Activated T-helper 1 cell treated with anti-CD3 and anti-CD28 coated beads, Interleukin-12 subunit alpha, Interleukin-12 subunit beta, Interleukin-2, Interleukin-4 antibody, amounts not matched to agents 30 ng/mL and 10 ng/mL and 1 ng/mL, durations not matched to agents 14 hours and 24 hours and 36 hours (primary cell): ENCODE measurements at places on chromosomes 6 and 20. TPM values are rescaled to one million over a fixed set of nuclear protein-coding genes. Genes with fewer than 3 reads are reported as not detected.
A peak's percentile ranks its signal among the peaks of the same experiment; 100 is the strongest.

Gene NEU1
- total RNA-seq = 22.1 and 24.3 TPM in 2 replicates

Gene CYP21A2
- 0.34 and 0.36 TPM in 2 replicates for total RNA-seq

GRCh38 chr6:95203153-95203754 lies 374.1 kb upstream of the MANEA start:
- no peak overlapping the region for H3K4me3 ChIP-seq
- no peak overlapping the region for H3K27ac ChIP-seq
- no peaks in the 10 kb centered on the region for H3K4me1 ChIP-seq

DNA sequence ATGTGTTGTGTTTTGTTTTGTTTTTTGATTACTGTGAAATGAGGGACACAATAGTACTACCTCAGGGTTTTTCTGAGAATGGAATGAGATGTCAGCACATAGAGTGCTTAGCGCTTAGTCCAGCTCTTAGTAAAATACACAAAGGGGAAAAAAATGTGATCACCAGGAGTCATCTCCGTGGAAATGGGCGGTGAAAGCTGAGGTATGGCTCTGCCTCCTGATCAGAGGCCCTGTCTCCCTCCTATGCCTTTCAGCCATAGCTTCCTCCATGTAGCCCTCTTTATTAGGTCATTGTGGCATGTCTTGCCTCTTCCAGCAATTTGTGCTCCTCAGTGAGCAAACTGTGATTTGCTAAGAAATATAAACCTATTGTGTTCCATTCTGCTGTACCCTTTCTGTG lies 13.0 kb downstream of the PSMF1 start:
- DNase-seq = no peak
- peak overlapping the region; percentile 19 for H3K27ac ChIP-seq
- H3K4me3 ChIP-seq = no peak overlapping the region
- H3K36me3 ChIP-seq = peaks cover 76% of the 10 kb centered on the region
- peaks cover 30% of the 10 kb centered on the region for H3K4me1 ChIP-seq
- no peaks in the 10 kb centered on the region for H3K27me3 ChIP-seq

- H3K4me1 ChIP-seq = peaks cover 16% of the 10 kb centered on the region
- H3K36me3 ChIP-seq = peaks cover 1% of the 10 kb centered on the region
- peaks cover 42% of the 10 kb centered on the region for H3K27me3 ChIP-seq
- DNase-seq = peak; percentile 74
- H3K27ac ChIP-seq = peak overlapping the region; percentile 52
- peak overlapping the region; percentile 81 for H3K4me3 ChIP-seq
These were observed 1.6 kb downstream of the MARCKS start for GRCh38 chr6:113858480-113859348.

- H3K4me3 ChIP-seq = no peak overlapping the region
- H3K36me3 ChIP-seq = peaks cover 1% of the 10 kb centered on the region
- no peak for DNase-seq
- H3K4me1 ChIP-seq = peaks cover 1% of the 10 kb centered on the region
- H3K27me3 ChIP-seq = peaks cover 9% of the 10 kb centered on the region
- H3K27ac ChIP-seq = no peak overlapping the region
These were observed 13.8 kb upstream of the BCAS1 start for GRCh38 chr20:54084193-54084592.

- H3K4me3 ChIP-seq = no peak overlapping the region
- no peaks in the 10 kb centered on the region for H3K4me1 ChIP-seq
- DNase-seq = no peak
These were observed 127.9 kb upstream of the ADGRF1 start for GRCh38 chr6:47169785-47170616.

DNA sequence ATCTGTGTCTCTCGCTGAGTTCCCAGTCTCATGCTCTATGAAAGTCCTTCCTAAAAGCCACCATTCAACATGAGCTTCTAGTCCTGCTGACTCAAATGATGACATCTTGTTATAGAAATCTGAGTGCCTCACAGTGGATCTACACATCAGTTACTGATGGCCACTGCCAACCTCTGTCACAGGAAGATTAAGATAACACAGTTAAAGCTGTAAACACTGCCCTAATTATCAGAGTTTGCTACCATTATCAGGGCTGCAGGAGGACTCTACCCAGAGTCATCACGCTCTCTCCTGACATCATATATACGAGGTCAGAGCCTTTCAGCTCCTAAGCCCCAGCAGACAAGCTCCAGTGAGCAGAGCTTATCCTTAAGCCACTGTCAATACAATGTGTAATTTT lies 63.2 kb downstream of the HIVEP2 start:
- H3K36me3 ChIP-seq = peaks cover 43% of the 10 kb centered on the region
- H3K27me3 ChIP-seq = no peaks in the 10 kb centered on the region
- no peak overlapping the region for H3K4me3 ChIP-seq
- peaks cover 85% of the 10 kb centered on the region for H3K4me1 ChIP-seq
- peak overlapping the region; percentile 13 for H3K27ac ChIP-seq

- peaks cover 4% of the 10 kb centered on the region for H3K36me3 ChIP-seq
- peaks cover 9% of the 10 kb centered on the region for H3K4me1 ChIP-seq
- H3K27me3 ChIP-seq = peaks cover 64% of the 10 kb centered on the region
- H3K4me3 ChIP-seq = peak overlapping the region; percentile 85
These were observed 424 bp upstream of the KIF13A start for GRCh38 chr6:17987697-17988421.

DNA sequence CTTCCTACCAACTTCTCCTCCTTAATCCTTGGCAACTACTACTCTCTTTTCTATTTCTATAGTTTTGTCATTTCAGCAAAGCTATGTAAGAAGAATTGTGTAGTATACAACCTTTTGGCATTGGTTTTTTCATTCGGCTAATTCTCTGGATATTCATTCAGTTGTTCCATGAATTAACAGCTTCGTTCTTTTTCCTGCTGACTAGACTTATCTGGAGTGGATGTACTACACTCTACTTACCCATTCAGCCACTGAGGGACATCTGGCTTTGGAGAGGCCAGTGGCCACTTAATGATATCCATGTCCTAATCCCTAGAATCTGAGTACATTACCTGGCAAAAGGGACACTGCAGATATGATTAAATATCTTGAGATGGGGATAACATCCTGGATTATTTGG lies 623.9 kb downstream of the DOK5 start:
- no peak for DNase-seq
- no peaks in the 10 kb centered on the region for H3K27me3 ChIP-seq
- no peak overlapping the region for H3K4me3 ChIP-seq
- no peak overlapping the region for H3K27ac ChIP-seq

DNA sequence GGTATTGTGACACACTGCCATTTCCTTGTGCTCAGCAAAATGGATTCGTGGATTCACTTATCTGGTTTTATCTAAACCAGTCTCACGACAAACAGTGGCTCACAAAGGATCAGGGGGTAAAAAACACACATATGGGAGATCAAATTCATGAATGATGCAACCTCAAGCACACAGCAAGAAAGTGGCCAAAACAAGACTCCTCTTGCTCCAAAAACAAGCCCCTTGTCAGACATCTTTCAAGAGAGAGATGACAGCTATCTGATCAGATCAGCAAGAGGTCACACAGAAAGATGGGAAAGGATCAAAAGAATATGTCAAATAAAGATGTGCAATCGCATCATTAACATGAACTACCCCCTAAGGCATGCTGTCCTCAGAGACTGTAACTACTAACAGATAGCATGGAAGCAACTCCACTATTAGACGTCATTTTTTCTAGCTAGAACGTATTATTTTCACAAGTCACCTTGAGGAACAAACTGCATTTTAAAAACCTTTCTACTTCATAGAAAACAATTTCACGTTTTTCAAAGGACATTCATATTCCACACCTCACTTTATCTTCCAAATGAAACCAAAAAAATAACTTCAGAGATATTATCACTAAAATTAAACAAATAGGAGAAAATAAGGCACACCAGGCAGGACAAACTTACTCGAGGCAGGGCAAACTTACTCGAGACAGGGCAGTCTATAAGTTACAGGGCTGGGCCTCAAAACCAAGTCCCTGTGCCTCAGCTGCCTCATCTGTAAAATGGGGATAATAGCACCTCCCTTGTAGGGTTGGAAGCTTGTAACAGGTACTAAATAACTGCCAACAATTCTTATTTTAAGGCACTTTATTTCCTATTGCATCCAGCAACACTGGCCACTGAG lies 122.3 kb downstream of the PREX1 start:
- peak overlapping the region; percentile 73 for H3K27ac ChIP-seq
- H3K4me1 ChIP-seq = peaks cover 46% of the 10 kb centered on the region
- H3K4me3 ChIP-seq = no peak overlapping the region
- no peak for DNase-seq
- peaks cover 54% of the 10 kb centered on the region for H3K36me3 ChIP-seq

DNA sequence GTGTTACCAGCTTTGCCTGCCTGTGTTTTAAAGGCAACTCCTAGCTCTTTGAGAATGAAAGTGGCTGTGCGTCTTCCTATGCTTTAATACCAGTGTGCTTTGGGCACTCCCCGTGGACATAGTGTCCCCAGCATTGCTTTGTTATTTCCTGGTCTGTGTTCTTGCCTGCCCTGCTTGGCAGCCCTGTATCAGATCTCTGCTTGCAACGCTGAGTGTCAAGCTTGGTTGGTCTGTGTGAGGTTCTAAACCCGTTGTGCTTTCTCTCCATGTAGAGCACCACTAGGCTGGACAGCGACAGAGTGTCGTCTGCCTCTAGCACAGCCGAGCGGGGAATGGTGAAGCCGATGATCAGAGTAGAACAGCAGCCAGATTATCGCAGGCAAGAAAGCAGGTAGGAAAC lies 80.2 kb downstream of the AFDN start:
- H3K4me3 ChIP-seq = no peak overlapping the region
- H3K36me3 ChIP-seq = peaks cover 10% of the 10 kb centered on the region
- no peaks in the 10 kb centered on the region for H3K27me3 ChIP-seq
- no peaks in the 10 kb centered on the region for H3K4me1 ChIP-seq
- DNase-seq = no peak

- H3K27me3 ChIP-seq = peaks cover 7% of the 10 kb centered on the region
- H3K4me1 ChIP-seq = peaks cover 23% of the 10 kb centered on the region
- no peaks in the 10 kb centered on the region for H3K36me3 ChIP-seq
These were observed 22.5 kb upstream of the HFE start for GRCh38 chr6:26064619-26065257.

DNA sequence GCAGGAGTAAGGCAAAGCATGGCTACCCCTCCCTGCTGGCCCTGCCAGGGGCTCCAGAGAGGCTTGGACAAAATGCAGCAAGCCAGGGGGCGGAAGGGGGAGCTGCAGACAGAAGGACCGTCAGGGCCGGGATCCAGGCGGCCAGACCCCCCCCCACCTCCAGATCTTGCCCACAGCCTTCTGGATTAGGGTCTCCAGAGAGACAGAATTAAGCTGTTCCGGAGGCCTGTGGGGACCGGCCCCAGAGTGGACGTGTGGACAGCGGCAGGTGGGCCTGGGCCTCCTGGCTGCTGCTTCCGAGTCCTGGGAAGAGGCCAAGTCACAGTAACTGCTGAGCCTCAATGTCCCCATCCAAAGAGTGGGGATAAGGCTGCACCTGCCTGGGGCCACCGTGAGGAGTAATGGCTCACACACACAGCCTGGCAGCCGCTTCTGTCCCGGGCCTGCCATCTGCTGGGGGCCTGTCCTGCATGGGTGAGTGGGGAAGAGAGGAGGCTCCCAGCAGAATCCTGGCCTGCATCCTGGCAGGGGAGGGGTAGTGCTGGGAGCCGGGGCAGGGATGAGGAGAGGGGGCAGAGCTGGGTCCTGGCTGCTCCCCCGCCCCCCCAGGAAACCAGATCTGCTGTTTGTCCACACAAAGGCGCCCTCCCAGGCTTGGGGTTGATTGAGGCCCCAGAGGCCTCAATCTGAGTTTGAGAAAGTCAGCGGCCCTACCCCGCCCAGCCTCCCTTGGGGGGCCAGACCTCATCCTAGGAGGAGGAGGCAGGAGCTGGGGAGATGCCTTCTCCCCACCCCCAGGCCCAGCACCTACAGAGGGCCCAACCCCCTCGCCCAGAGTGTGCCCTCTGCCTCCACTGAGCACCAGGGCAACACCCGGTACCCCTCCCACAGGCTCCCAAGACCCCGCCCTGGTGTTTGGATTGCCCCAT lies 3.9 kb downstream of the LAMA5 start:
- H3K36me3 ChIP-seq = no peaks in the 10 kb centered on the region
- H3K27ac ChIP-seq = no peak overlapping the region
- no peaks in the 10 kb centered on the region for H3K4me1 ChIP-seq
- no peak overlapping the region for H3K4me3 ChIP-seq
- no peak for DNase-seq

DNA sequence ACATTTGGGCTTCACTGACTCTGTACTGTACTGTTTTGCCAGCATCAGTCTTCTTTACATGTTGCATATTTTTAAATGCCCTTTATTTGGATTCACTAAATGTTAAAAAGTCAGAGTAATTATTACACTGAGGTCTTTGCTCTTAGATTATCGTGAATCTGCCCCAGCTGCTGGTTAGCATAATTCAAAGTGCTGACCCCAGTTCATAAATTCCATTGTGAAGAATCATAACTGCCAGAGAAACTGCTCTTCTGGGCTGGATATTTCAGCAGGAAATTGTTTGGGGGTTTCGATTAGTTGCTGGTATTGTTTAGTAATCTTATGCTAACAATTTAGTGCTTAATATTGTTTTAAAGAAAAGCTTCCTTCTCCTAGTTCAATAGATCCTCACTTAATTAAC lies 682.1 kb upstream of the MAP3K7 start:
- no peaks in the 10 kb centered on the region for H3K4me1 ChIP-seq
- no peaks in the 10 kb centered on the region for H3K27me3 ChIP-seq
- no peak for DNase-seq
- H3K27ac ChIP-seq = no peak overlapping the region

DNA sequence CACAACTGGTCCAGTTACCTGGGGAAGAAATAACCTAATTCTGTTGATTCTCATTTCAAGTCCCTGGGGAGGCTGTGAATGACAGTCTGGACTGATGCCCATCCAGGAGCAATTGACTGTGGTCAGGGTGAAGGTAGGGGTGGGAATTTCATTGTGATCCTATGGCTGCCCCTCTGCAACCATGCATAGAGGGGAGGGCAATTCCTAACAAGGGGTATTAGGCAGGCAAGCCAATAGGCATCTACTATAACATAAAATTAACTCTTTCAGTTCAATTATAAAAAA lies 44.0 kb upstream of the TRAM2 start:
- no peak overlapping the region for H3K27ac ChIP-seq
- no peaks in the 10 kb centered on the region for H3K4me1 ChIP-seq
- no peaks in the 10 kb centered on the region for H3K36me3 ChIP-seq
- DNase-seq = no peak

DNA sequence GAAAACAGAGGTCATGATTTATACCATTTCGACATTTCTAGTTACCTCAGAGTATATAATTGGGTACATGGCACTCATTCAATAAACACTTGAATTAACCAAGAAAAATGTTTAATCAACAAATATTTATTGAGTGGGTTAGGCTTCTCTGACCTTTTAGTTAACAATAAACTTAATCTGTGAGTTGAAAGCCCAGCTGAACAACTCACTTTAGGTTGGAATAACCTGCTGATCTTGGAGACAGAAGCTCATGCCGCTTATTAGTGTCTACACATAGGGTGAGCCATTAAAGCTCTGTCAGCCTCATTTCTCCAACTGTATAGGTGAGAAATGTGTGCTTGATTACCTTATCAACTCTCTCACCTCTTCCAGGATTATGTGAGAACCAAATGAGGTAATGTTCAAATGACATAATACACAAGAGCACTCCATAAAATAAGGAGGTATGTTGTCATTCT lies 98.2 kb upstream of the DTNBP1 start:
- peaks cover 3% of the 10 kb centered on the region for H3K27me3 ChIP-seq
- no peak for DNase-seq
- H3K4me1 ChIP-seq = no peaks in the 10 kb centered on the region
- H3K27ac ChIP-seq = no peak overlapping the region
- H3K36me3 ChIP-seq = no peaks in the 10 kb centered on the region
- H3K4me3 ChIP-seq = no peak overlapping the region

- no peak overlapping the region for H3K27ac ChIP-seq
- H3K4me1 ChIP-seq = peaks cover 11% of the 10 kb centered on the region
- peaks cover 12% of the 10 kb centered on the region for H3K27me3 ChIP-seq
- no peaks in the 10 kb centered on the region for H3K36me3 ChIP-seq
These were observed 10.1 kb upstream of the NXT1 start for GRCh38 chr20:23340524-23340923.

- H3K4me1 ChIP-seq = no peaks in the 10 kb centered on the region
- no peak overlapping the region for H3K27ac ChIP-seq
- peaks cover 5% of the 10 kb centered on the region for H3K27me3 ChIP-seq
- DNase-seq = no peak
These were observed 376.7 kb upstream of the CITED2 start for GRCh38 chr6:139751179-139751578.
